ENCODE measurements at places on chromosomes 16 and 17.

GRCh38 chr16:85253084-85253941 is 141.0 kb upstream of the CIBAR2 start:
- DNase-seq = peak; percentile 90

- DNase-seq = no peak
These were observed 3.1 kb upstream of the SERPINF1 start for GRCh38 chr17:1758807-1759206.

DNA sequence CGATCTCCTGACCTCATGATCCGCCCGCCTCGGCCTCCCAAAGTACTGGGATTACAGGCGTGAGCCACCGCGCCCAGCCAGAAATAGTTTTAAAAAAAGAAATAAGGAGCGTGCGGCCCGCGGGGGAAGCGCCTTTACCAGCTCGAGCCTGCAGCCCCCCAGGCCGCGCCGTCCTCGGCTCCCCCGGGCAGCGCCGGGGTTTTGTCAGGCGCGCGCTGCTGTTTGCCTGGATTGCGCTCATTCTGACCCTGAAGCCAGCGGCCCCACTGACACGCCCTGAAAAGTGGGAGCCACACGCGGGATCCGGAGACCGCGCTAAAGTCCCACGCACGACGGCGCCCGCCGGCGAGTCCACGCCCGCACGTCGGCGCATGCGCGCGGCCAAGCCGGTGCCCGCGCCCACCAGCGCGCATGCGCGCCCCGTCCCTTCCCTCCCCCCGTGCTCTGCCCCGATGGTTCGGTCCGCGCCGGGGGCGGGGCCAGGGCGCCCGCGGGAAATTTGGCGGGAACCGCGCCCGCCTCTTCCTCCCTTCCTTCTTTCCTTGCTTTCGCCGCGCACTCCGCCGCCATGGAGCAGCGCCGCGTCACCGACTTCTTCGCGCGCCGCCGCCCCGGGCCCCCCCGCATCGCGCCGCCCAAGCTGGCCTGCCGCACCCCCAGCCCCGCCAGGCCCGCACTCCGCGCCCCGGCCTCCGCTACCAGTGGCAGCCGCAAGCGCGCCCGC is at the start of gene CDT1:
Gene CDT1 (plus strand): TSS at position 526 of the 724 bp plus-strand sequence. CDS start 43 bp downstream, at position 569.
- peak; percentile 99 for DNase-seq

DNA sequence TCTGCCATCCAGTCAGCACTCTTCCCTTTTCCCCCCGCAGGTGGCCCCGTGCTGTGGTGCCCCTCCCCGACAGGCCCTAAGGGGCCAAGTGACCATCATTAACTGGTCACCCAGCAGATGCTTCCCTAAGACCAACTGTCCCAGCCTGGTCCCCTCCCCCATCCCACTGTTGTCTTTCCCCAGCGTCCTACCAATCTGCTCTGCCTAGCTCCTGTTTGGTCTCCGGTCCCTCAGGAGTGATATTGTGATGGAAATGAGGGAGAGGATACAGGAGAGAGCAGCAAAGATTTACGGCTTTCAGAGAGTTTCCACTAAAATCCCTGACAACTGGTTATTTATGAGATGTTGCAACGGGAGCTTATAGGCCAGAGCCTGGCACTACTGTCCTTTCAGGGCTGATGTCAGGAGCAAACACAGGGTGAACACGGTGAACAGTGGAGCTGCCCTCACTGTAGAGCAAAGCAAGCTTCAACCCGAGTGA is 1.4 kb upstream of the TTLL6 start:
- no peak for DNase-seq

DNA sequence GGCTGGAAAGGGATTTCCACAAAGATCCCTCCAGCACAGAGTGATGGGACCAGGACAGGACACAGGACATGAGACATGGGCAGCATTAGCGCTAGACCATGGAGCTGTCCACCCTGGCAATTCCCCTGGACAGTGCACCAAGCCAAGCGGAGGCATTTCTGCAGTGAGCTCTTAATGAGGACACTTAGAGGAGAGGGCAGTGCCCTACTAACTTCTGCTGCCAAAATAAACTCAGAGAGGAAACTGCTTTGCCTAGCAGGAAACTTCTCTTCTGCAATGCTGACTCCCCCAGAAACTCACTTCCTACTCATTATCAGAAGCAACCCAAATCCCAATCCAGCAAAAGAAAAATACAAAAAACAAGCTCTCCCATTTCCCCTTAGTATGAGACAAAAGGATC is 119.2 kb downstream of the HS3ST2 start:
- DNase-seq = no peak

- no peak for DNase-seq
These were observed 59.7 kb downstream of the HLF start for GRCh38 chr17:55324296-55324978.

DNA sequence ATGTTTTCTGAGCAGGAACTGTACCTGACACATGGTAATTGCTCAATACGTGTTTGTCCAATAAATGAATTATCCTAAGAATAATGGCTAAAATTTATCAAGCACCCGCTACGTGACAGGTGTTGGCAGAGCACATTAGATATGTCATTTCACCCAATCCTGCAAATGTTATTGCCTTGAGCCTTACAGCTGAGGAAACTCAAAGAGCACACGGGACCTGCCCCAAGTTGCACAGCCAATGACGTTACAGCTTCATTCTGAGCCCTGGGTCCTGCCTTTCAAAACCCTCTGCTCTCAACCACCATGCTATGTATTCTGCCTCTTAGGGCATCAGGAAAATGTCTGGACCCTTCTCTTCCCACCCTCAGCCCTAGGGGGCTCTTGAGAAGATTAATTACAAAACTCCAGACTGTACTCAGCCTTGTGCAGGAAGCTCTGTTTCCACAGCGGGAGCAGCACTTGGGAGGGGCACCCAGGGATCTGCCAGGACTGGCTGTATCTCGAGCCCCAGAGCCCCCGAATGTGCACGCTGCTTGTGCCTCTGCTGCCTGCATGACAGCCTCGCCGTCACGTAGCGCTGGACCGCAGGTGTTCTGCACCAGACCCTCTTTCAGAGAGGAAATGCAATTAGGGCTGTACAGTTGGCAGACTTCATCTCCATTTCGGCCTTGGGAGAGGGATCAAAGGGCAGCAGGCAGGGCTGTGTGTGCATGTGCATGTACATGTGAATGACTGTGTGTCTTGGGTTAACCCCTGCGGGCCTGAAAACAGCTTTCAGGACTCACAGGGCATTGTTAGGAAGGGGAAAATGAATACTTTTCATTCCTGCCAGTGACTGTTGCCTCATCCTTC is 71.6 kb downstream of the GPR139 start:
- DNase-seq = no peak

DNA sequence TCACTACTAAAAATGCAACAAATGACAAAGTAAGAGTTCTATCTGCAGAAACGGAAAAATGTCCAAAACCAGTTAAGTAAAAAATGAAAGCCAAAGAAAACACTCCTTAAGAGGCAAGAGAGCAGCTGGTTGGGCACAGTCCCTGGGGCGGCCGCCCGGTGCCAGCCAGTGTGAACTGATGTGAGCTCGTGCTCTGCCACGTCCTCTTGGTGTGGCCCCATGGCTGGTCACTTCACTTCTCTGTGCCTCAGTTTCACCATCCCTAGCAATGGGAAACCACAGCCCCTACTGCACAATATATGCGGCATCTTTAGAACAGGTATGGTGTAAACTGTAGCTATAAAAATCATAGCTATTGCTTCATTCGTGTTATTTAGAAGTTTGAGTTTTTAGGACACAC is 21.2 kb downstream of the USP36 start:
- no peak for DNase-seq

DNA sequence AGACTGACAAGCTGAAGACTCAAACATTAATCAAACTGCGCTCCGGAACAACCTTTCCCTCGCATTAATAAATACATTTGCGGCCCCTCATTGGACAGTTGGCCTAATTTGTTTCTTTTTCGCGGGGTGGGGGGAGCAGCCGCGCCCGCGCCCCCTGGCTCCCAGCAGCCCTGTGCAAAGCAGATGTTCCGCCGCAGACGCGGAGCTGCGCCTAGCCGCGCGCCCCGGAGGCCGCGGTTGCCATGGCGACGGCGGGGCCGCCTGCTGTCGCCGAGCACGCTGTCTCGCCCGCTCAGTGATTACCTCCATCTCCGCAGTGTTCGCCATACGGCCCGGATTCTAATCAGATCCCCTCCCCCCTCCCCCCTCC is 25.5 kb downstream of the COPZ2 start:
- DNase-seq = peak; percentile 89

- DNase-seq = peak; percentile 77
These were observed 138.7 kb downstream of the GAS7 start for GRCh38 chr17:10059684-10060211.

DNA sequence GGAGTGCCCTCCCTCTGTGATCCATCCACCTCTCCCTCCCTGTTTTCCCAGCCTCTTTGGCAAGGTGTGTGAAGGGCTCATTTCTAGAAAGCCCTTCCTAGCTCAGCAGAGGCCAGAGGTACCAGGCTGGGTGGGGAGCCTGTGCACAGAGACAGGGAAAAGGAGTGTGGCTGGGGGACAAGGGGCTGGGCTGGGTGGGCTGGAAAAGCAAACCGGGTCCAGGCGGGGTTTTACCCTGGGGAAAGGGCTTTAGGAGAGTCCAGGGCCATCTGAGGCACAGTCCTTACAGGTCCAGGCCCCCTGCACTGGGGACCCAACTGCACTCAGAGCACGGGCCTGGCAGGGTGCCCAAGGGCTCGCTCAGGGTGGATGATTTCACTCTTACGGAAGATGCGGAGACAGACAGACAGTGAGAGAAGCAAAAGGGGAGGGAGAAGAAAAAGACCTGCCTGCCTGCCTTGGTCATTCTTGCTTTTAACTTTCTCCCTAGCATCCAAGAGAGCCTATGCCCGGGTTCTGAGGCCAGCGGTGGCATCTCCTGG is 7.0 kb downstream of the CRHR1 start:
- DNase-seq = no peak

- no peak for DNase-seq
These were observed 5.8 kb upstream of the GP2 start for GRCh38 chr16:20333120-20333519.

DNA sequence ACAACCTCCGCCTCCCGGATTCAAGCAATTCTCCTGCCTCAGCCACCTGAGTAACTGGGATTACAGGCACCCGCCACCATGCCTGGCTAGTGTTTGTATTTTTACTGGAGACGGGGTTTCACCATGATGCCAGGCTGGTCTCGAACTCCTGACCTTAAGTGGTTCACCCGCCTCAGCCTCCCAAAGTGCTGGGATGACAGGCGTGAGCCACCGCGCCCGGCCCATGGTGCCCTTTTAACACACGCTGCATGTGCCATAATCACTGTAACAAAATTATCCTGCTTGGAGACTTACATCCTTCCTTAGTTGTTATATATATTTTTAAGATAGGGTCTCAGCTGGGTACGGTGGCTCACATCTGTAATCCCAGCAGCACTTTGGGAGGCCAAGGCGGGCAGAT is 5.4 kb downstream of the CD7 start:
- DNase-seq = no peak

DNA sequence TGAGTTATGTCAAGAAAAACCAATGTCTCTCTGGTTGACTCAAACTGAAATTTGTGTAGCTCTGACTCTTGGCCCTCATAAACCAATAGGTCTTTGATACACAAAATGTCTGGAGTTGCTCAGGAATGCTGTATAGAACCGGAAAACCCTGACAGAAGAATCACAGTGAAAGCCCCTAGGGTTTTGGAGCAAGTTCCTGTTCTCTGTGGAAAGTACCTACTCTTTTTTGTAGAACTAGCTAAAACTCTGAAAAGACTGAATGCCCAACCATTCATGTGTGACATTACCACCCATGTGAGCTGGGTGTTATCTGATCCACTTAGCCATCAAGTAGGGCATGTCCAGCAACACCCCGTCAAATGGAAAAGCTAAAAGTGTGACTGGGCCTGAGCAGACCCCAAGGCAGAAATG is 28.8 kb downstream of the CCL4 start:
- DNase-seq = no peak

DNA sequence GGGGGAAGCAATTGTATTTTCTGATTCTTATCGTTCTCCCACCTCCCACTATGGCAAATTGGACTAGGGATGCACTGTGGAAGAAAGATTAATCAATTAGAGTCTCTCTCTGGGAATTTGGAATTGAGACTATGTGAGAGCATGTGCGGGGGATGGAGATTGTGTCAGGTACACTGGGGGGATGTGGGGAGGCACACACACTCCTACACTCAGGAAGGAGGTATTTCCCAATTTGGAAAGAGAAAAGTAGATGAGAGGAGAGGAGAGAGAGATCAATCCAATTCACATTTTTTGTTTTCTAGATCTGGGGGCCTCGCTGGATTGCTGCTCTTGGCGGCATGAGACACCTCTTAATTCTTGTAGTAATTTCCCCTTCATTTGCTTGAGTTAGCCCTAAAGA is 14.3 kb upstream of the PRKCB start:
- DNase-seq = no peak

GRCh38 chr16:76947749-76948148 is 243.2 kb upstream of the MON1B start:
- no peak for DNase-seq

GRCh38 chr17:48059125-48059668 is 11.0 kb downstream of the NFE2L1 start:
- no peak for DNase-seq

- DNase-seq = peak; percentile 68
These were observed 17.7 kb downstream of the BCL7C start for GRCh38 chr16:30875871-30876801.

- no peak for DNase-seq
These were observed 18.2 kb upstream of the IL17C start for GRCh38 chr16:88619859-88620815.

- no peak for DNase-seq
These were observed 117.8 kb downstream of the AATF start for GRCh38 chr17:37066322-37067255.

DNA sequence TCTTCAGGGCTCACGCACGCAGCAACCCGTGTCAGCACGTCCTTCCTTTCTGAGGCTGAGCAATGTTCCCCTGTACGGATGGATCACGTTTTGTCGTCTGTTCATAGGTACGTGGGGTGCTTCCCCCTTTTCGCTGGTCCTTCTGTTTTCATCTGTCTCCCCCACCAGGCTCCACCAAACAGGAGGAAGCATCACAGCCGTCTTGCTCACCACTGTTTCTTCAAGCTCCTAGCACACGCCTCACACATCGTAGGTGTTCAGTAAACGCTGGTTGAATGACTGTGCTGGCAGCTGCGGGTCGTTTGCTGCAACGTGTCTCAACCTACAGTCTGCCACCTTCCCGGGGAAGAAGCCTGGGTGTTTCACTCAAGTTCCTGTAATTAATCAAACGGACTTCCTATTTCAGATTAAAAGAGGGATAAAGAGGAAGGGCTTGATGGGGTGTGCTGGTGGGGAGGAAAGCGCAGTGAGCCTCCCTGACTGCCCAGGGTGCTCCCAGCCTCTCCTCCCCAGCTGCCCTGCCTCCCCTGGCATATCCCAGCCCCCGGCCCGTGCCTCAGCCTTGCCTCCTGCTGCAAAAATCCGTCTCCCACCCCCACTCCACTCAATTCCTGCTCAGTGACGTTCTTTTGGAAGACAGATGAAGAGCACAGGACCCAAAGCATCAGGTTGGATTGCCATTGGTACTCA is 76.7 kb upstream of the DOC2B start:
- DNase-seq = no peak

DNA sequence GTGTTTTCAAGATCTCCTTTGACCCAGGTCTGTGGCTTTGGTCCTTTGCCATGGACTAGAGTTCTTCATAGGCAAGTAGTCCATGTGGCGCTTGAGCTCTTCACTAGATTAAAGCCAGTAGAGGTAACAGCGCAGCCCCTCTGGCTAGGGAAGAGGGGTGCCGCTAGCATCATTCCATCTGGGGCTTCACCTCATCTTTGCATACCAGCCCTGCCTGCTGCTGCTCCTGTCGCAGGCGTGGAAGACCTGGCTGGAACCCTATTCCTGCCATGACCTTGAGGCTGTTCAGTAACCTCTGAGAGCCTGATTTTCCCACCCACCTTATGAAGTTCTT is 198.4 kb downstream of the MSI2 start:
- DNase-seq = no peak
